ENCODE measurements at places on chromosomes 1 and 21.

GRCh38 chr1:196590959-196591358 is 17.3 kb downstream of the KCNT2 start:
- no peak for DNase-seq

DNA sequence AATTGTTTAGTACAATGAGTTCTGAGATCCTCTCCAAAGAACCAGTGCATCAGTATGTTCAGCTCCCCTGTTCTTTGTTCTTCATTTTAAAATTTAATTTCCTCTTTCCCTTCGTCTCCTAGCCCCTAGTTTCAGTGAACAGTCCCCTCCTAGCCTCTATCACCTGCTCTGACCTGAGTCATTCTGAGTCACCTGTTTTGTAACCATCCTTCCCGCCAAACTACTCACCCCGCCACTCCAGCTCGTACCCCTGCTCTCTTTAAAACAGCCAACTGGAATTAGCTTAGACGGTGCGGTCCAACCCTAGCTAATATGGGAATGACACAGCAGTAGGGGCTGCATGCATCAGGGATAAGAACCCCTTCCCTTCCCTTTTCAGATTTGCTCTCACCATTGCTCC is 16.8 kb upstream of the ERVH48-1 start:
- no peak for DNase-seq

- no peak for DNase-seq
Measured at GRCh38 chr1:37480581-37481288, 6.4 kb downstream of the ZC3H12A start.

GRCh38 chr1:68383092-68383491 is 66.7 kb downstream of the RPE65 start:
- DNase-seq: no peak

GRCh38 chr1:64624218-64624713 is 120.6 kb upstream of the RAVER2 start:
- DNase-seq: no peak

DNA sequence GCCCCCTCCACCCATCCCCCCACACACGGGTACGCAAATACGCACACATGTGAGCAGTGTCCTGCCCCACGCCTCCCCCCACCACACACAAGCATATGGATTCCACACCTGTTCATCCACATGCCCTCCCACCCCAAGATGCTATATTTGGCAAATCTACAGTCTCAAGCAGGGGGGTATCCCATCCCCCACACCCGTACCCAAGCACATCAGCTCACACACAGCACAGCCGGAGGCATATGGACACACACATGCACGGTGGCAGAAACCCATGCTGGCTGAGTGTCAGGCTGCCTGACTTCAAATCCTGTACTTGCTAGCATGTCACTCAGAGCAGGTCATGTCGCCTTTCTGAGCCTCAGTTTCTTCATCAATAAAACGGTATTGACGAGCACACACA is 10.6 kb downstream of the COL16A1 start:
- DNase-seq: peak; percentile 26

- peak; percentile 85 for DNase-seq
Measured at GRCh38 chr1:176847052-176847451, 317.5 kb downstream of the ASTN1 start.

- no peak for DNase-seq
Measured at GRCh38 chr1:24644100-24644384, 940 bp downstream of the SRRM1 start.

- DNase-seq: no peak
Measured at GRCh38 chr1:48480504-48480903, 8.5 kb upstream of the SPATA6 start.

- DNase-seq: no peak
Measured at GRCh38 chr1:70587872-70588366, 176.9 kb downstream of the CTH start.

GRCh38 chr1:233386336-233386735 is 58.8 kb downstream of the MAP3K21 start:
- no peak for DNase-seq

DNA sequence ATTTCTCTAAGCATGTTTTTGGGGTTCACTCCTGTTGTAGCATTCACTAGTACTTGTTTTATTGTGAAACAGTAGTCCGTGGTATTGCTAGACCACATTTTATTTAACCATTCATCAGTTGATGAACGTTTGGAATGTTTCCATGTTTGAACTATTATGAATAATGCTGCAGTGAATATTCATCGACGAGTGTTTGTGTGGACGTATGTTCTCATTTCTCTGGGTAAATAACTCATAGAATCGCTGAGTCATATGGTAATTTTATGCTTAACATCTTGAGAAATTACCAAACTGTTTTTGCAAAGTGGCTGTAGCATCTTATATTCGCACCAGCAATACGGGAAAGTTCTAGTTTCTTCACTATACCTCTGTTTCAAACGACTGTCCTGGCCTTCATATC is 28.0 kb upstream of the KAZN start:
- DNase-seq: no peak

GRCh38 chr1:214958486-214958885 is 124.1 kb upstream of the KCNK2 start:
- no peak for DNase-seq

DNA sequence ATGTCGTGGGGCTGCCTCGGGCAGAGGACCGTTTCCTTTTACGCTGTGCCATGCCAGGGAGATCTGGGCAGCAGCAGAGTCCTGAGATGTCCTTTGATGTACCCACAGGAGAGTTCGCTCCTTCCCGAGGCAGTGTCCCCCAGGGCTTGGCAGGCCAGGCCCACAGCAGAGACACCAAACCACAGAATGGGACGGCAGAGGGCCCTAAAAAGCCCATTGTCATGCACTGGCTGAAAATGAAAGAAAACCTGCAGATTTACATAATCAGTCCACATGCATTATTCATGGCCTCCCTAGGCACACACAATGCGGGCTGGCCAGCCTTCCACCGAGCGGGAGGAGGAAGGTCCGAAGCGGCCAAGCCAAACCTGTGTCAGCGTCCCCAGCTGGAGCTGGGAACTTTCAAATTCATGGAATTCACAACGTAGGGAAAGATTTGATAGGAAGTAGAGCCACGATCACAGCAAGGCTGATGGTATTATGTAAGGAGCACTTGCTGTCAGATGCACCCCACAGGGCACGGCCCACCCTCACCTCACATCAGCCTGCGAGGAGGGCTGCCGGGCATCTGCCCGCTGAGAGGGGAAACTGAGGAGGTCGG is 25.3 kb upstream of the EFHD2 start:
- no peak for DNase-seq

- peak; percentile 20 for DNase-seq
Measured at GRCh38 chr21:43975469-43976098, 36.5 kb upstream of the TRAPPC10 start.

DNA sequence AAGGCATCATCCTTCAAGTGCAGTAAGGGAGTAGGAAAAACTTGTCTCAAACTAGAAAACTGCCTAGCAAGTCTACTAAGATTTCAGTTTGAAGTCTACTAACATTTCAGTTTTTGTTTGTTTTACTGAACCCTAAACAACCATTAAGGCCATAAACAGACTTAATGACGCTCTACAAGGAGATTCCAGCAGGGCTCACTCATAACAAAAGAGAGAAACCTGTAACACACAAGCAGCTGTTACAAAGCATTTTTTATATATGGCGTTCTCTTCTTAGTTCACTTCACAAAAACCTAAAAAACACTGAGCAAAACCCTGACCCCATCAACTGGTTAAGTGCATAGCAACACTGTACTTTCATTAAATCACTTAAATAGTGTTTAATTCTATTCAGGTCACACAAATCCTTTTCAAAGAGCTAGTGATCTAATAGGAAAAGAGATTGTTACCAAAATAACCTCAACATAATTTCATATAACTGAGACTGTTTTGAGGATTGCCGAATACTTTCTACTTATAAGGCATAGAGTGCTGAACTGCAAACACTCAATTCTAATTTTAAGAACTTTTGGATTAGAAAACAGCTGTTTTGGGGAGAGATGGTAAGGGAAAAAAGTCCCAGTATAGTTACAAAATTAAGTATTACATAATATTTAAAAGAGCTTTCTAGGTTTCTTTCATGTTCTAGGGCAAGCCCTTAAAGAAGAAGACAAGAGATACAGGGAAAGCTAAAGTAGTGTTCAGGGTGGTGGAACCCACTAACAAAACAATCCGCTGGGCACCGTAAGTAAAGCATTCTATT is 1.4 kb downstream of the B3GALNT2 start:
- no peak for DNase-seq

DNA sequence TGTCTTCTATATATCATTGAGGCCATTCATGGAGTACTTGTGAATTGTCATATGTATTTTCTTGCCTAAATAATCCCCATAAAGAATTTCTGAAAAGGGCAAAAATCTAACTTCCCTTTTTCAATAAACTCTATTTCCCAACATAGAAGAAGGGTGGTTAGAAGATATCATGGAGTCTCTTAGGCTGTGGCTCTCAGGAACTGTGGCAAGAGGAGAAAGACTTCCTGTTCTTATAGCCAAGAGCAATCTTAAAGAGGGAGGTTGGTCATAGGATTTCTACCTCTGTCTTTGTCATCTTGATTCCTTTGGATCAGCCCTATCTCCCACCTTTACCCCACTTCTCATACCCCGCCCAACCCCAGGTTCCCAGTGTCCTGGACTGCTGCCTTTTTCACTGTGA is 175.8 kb downstream of the TYW3 start:
- no peak for DNase-seq

DNA sequence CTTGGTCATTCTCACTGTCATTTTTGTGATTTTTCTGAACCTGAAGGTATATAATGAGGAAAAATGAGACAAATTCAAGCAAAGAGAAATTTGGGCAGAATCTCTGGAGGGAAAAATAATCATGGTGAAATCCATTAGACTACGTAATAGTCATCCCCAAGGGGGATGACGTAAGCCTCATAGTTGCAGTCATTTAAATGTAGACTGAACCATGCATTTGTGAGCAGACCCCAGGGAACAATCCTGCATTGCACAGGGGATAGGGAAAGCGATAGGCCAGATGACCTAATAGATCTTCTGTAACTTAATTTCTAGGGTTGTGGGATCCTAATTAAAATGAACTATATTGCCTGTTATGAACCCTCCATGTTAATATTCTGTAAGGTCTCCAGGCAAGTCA is 167.4 kb upstream of the C1orf21 start:
- DNase-seq: no peak

- no peak for DNase-seq
Measured at GRCh38 chr1:236348071-236348470, 46.0 kb upstream of the EDARADD start.
